ENCODE measurements at places on chromosomes 2 and 18.

GRCh38 chr2:224038830-224039079 is 331 bp downstream of the SERPINE2 start:
- no peak for DNase-seq

DNA sequence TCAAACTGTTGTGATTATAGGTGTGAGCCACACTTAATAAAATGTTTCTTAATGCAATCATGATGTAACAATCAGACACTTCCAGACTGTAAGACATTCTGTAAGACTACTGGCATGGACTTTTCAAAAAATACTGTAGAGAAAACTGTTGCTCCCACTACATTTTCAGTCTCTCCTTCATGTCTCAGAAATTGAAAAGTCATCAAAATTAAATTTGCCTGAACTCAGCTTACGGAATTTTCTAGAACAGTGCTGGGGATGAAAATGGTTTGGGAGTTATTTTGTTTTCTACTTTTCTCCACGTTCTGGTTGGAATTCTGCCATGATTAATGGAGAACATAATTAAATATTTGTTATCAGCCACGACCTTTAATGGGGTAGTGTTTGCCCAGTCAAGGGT is 26.8 kb upstream of the TACR1 start:
- no peak for DNase-seq

- no peak for DNase-seq
Measured at GRCh38 chr2:54740333-54740732, 16.9 kb downstream of the EML6 start.

GRCh38 chr2:191646163-191646902 is 31.6 kb upstream of the NABP1 start:
- no peak for DNase-seq

DNA sequence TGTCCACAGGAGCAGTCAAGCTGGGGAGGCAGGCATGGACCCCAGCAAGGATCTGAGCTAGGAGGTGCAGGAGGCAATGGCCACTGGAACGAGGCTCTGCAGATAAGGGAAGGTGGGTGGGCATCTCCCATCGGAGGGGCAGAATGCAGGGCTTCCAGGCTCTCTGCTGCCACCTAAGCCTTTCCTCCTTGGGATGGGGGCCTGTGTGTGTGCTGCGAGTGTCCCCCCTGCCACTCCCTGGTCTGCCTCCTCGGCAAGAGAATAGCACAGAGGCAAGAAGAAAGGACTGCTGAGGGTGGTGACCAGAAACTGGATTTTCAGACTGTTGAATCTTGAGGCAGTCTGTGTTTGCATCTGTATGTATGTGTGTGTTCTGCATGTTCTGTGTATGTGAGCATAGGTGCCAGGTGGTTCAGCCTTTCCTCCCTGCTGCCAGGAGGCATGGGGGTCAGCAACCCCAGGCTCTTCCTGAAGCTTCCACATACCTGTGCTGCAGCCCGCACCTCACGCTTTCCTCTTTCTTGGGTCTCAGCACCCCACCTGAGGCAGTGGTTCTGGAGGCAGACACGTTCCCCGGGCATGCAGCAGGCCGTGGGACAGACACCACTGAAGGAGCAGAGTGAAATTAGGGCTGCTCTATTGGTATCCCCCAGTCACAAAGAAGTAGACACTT is 86.7 kb downstream of the EPAS1 start:
- DNase-seq = no peak

DNA sequence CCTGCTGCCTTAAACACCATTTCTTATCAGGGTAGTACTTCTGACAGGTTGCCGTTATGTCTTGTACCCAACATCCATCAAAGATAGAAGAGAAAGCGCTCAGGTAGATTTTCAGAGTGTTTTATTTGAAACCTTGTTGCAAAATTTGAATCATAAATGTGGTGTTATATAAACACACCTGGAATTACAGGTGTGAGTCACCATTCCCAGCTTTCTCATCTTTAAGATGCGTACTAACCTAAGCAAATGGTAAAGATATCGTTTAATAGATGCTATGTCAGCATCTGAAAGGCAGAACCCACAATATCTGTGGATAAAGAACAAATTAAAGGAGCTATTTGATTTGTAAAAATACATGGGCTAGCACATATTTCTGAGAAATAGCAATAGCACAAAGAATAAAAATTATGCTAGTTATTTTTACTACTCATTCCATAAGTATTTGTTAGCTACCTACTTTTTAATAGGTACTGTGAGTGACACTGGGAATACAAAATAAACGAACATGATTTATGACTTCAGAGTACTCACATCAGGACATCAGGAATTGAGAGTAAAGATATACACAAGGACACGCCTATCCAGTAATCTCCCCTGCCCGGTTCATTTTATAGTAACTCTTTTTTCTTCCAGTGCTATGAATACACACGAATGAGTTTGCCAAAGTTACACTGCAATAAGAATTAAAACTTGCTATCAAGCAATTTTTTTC is 193.8 kb downstream of the RBM43 start:
- DNase-seq = no peak
